HFFc6 (cell line): ENCODE measurements at places on chromosomes 16 and 17. TPM values are rescaled to one million over a fixed set of nuclear protein-coding genes. Genes with fewer than 3 reads are reported as not detected.
A peak's percentile ranks its signal among the peaks of the same experiment; 100 is the strongest.

DNA sequence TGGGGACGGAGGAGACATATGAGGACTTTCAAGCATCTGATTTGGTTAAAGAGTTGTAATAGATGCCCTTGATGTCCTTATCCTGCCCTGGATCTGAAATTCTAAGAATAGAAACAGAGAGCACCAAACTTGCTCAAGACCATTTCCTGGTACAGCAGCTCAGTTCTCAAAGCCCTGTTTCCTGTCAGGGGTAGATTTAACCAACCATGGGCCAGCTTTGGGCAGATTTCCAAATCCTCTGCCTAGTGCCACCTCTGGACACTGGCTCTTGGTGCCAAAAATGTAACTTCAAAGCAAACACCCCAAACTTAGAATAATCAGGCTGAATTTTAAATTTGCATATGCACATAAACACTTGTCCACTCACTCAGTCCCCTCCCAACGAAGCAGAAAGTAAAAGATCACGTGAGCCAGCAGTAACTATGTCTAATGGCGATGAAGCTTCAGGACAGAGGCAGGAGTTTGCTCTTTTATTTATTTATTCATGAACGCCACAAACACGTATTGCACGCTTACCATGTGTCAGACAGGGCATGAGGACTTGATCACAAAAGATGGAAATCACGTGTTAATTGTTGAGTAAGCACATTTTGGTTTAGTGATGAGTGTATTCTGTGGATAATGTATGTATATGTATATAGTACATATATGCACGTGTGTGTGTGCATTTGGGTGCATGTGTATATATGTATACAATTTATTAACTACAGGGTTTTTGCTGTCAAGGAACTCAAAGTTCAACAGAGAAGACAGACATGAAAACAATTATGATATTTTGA lies 23.1 kb upstream of the SDK2 start:
- H3K4me3 ChIP-seq, result no peak overlapping the region
- H3K36me3 ChIP-seq, result 0 out of 2 replicates have a peak, but pooled peaks cover 4% of the 10 kb centered on the region
- no peaks in the 10 kb centered on the region for H3K4me1 ChIP-seq
- DNase-seq, result no peak
- no peaks in the 10 kb centered on the region for H3K27me3 ChIP-seq

DNA sequence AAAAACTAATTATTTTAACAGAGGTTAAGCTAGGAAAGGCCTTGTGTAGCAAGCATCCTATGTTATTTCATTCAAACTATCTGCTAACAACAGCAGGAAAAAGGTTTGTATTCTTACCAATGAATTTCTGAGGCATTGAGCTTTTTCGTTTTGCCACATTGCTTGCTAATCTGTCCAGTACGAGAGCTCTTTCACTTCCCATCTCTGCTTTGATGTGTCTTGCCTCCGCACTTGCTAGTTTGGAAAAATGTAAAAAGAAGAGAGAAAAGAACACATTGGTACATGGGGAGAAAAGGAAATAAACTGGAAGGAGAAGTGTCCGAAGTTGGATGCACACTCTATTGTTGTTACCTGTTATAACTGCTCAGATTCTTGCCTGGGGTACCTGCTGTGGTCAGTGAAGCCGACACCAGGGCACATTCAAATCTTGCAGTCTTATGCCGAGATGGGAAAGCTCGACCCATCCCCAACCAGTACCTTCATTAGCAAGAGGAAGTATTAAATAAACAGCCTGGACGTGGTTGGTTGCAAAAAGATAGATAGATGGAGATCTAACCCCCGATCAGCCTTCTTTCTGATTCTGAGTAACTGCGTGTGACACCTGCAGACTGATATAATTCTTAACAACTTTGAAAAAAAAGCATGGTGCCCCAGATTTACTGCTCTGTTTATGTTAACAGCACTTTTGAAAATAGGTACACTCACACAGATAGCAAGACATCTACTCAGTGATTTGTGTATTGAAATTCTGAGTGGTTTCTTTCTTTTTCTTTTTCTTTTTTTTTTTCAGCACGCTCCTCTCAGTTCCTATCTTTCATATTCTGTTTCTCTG lies 40.0 kb downstream of the GRB7 start:
- DNase-seq, result no peak
- no peaks in the 10 kb centered on the region for H3K4me1 ChIP-seq
- H3K27ac ChIP-seq, result no peak overlapping the region
- H3K4me3 ChIP-seq, result no peak overlapping the region
- no peaks in the 10 kb centered on the region for H3K36me3 ChIP-seq

DNA sequence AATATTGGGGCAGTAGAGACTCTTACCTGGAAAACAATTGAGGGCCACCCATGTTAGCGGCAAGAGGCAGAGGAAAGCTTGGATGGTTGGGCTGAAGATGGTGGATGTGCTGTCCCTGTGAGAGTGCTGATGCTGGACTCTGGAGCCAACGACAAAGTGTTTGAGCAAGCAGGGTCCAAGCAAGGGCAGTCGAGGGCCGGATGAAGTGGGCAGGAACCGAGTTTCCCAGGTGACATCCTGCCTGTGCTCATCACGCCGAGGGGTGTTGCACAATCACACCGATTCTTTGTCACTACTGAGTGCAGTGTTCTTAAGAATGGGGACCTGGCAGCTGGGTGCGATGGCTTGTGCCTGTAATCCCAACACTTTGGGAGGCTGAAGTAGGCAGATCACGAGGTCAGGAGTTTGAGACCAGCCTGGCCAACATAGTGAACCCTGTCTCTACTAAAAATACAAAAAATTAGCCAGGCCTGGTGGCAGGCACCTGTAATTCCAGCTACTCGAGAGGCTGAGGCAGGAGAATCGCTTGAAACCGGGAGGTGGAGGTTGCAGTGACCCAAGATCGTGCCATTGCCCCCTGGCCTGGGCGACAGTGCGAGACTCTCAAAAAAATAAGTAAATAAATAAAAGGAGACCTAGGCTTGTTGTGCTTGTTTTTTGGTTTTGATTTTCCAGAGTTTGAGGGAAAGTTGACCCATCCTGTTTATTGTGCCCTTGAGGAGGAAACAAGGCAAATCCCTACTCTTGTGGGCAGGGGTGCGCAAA lies 6.1 kb downstream of the PYCARD start:
- peaks cover 31% of the 10 kb centered on the region for H3K4me1 ChIP-seq
- no peak overlapping the region for H3K27ac ChIP-seq
- no peak overlapping the region for H3K4me3 ChIP-seq
- H3K27me3 ChIP-seq, result peaks cover 13% of the 10 kb centered on the region
- DNase-seq, result no peak
- peaks cover 45% of the 10 kb centered on the region for H3K36me3 ChIP-seq

PRR11 gene
- total RNA-seq, result 30.8 to 75.0 TPM (median 56.9 TPM) in 3 replicates

DNA sequence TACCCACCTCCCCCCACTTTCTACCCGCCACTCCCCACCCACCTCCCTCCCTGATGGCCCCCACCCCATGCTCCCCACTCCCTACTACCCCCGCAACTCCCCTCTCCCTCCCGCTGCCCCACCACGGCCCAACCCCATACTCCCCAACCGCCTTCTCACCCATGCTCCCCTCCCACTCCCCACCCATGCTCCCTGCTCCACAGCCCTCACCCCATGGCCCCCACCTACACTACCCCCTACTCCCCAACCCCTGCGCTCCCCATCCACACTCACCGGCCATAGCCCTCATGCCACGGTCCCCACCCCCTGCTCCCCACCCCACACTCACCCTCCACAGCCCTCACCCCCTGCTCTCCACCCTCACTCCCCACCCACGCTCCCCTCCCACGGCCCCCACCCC lies 13.9 kb downstream of the COTL1 start:
- DNase-seq, result no peak
- no peaks in the 10 kb centered on the region; the same call in 1 of the 2 replicates for H3K27me3 ChIP-seq
- peaks cover 34% of the 10 kb centered on the region for H3K36me3 ChIP-seq
- no peak overlapping the region; the same call in 1 of the 2 replicates for H3K4me3 ChIP-seq
- peak overlapping the region; percentile 99 for H3K27ac ChIP-seq

CCL15 gene
- total RNA-seq, result not detected in 3 replicates

DNA sequence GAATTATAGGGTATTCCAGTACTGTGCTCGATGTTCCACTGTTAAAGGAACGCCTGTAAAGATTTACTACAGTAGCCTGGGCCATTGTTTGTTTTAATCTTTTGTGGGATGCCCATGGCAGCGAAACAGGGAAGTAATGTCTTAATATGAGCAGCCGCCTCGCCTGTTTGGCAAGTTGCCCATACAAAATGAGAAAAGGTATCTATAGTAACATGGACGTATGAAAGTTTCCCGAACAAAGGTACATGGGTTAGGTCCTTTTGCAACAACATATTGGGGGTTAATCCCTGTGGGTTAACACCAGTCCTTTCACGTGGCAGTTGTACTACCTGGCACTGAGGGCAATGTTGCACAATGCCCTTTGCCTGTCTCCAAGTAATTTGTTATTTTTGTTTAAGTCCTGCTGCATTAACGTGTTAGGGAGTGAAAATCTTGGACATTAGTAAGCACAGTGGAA lies 21.1 kb upstream of the TMC5 start:
- H3K4me3 ChIP-seq, result no peak overlapping the region
- peaks cover 8% of the 10 kb centered on the region; the same call in 1 of the 2 replicates for H3K36me3 ChIP-seq
- no peak overlapping the region for H3K27ac ChIP-seq
- no peak for DNase-seq

KRTAP2-2 gene
- 0.68 TPM in 1 of 2 replicates, not detected in the other for total RNA-seq

ZPBP2 gene
- not detected in 3 replicates for total RNA-seq

GRCh38 chr17:27633312-27634025 lies 2.5 kb downstream of the LGALS9 start:
- peaks cover 6% of the 10 kb centered on the region for H3K4me1 ChIP-seq
- no peaks in the 10 kb centered on the region; the same call in none of the 2 replicates for H3K27me3 ChIP-seq
- DNase-seq, result no peak

OR2C1 gene
- total RNA-seq, result not detected in 2 replicates

CDK5R1 gene
- 1.4 to 1.8 TPM (median 1.5 TPM) in 3 replicates for total RNA-seq

- peaks cover 16% of the 10 kb centered on the region for H3K36me3 ChIP-seq
- peak overlapping the region; percentile 96 for H3K4me3 ChIP-seq
- H3K27me3 ChIP-seq, result peaks cover 1% of the 10 kb centered on the region
- peaks cover 75% of the 10 kb centered on the region for H3K4me1 ChIP-seq
These were observed 1.1 kb upstream of the KIFC3 start for GRCh38 chr16:57803134-57803990.

DNA sequence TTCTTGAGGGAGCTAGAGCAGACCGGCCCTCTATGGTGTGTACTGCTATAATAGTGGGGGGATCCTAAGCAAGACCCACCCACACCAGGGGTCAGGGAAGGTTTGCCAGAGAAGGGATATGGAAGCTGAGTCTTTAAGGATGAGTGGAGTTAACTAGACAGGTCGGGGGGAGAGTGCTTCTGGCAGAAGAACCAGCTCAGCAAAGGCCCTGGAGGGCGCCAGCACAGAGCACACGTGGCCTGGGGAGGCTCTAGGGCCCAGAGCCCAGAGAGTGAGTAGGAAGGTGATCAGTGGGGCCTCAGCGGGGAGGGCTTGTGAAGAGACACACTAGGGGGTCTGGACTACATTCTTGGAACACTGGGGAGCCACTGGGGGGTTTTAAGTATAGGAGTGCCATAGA lies 21.1 kb downstream of the NGFR start:
- H3K27me3 ChIP-seq, result peaks cover 17% of the 10 kb centered on the region
- H3K4me1 ChIP-seq, result peaks cover 23% of the 10 kb centered on the region
- no peak for DNase-seq
- no peak overlapping the region for H3K27ac ChIP-seq
- no peaks in the 10 kb centered on the region for H3K36me3 ChIP-seq

GRCh38 chr16:35795361-35796029 lies 2336.1 kb downstream of the TP53TG3F start:
- H3K27ac ChIP-seq, result no peak overlapping the region
- no peak overlapping the region for H3K4me3 ChIP-seq
- H3K36me3 ChIP-seq, result no peaks in the 10 kb centered on the region
- H3K4me1 ChIP-seq, result no peaks in the 10 kb centered on the region

CYGB gene
- 0.29 to 0.34 TPM (median 0.31 TPM) in 3 replicates for total RNA-seq

DNA sequence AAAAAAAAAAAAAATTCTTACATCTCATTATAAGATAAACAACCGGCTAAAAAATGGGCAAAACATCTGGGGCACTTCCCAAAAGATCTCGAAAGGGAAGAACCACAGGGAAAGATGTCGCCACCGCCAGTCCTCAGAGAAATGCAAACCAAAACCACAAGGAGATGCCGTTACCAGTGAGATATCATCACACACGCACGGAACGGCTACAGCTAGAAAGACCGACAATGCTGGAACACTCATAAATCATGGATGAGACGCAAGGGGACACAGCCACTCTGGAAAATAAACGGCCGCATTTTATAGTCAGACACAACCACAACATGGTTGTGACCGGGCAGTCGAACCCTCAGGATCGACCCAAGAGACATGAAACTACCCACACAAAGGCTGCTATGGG lies 24.5 kb downstream of the WDR45B start:
- no peak overlapping the region for H3K4me3 ChIP-seq
- H3K27me3 ChIP-seq, result peaks cover 4% of the 10 kb centered on the region; the same call in 1 of the 2 replicates

ACSM5 gene
- total RNA-seq, result not detected in 3 replicates

DNA sequence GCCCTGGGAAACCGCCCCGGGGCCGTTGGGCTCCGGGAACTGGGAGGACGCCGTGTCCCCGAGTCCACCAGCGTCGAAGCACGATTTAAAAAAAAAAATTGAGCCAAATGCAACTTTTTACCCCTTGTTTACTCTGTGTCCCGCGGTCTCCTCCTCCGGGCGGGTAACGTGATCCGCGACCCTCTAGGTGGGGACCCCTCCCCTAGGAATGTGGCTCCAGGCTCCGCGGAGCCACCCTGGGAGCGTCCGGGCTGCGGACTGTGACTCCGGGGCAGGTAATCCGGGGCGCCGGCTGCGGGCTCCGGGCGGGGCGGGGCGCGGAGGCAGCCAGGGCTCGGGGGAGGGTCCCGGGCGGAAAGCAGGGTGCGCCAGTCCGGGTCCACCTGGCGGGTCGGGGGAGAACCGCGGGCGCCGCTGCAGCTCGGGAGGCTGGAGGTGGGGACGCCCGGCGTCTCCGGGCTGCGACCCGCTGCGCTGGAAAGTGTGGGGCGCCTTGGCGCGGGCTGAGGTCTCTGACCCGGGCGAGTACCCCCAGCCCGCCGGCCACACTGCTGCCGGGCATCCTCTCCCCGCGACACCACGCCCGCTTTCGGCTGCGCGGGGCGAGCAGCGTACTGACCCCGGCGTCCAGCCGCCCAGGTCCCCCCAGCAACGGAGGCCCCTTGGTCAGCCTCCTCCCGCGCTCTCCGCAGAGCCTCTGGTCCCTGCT lies 852 bp upstream of the HELZ start:
- H3K27me3 ChIP-seq, result peaks cover 4% of the 10 kb centered on the region; the same call in 1 of the 2 replicates
- no peak overlapping the region for H3K27ac ChIP-seq
- H3K36me3 ChIP-seq, result 0 out of 2 replicates have a peak, but pooled peaks cover 15% of the 10 kb centered on the region
- peaks cover 38% of the 10 kb centered on the region for H3K4me1 ChIP-seq
- peak overlapping the region; percentile 84 for H3K4me3 ChIP-seq

- H3K36me3 ChIP-seq, result peaks cover 47% of the 10 kb centered on the region
- H3K27me3 ChIP-seq, result no peaks in the 10 kb centered on the region; the same call in none of the 2 replicates
- H3K4me1 ChIP-seq, result peaks cover 53% of the 10 kb centered on the region
- DNase-seq, result no peak
- peak overlapping the region; percentile 8 for H3K4me3 ChIP-seq
- peak overlapping the region; percentile 77 for H3K27ac ChIP-seq
These were observed 197.8 kb upstream of the CHMP6 start for GRCh38 chr17:80793851-80794267.
